ENCODE measurements at places on chromosomes 3 and 15.

GRCh38 chr15:27036210-27036609, 65.2 kb downstream of the GABRG3 start:
- no peak for DNase-seq

GRCh38 chr3:53300826-53301225, 45.0 kb upstream of the TKT start:
- DNase-seq, result no peak

DNA sequence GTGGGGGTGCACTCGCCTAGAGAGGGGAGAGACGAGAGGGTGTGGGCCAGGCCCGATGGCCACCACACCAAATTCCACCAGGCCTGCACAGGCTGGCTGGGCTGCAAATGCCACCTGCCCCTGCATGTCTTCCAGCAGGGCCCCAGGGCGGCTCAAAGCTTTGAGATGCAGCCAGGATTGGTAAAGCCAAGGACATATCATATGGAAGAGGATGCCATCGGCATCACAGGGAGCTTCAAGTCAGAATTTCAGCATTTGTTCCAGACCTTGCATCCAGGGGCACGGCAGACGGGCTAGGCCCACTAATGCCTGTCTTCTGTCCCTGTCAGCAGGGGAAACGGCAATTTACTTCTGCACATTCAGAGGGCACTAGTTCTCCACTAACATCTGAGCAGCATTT, 97.8 kb downstream of the NUP210 start:
- no peak for DNase-seq

DNA sequence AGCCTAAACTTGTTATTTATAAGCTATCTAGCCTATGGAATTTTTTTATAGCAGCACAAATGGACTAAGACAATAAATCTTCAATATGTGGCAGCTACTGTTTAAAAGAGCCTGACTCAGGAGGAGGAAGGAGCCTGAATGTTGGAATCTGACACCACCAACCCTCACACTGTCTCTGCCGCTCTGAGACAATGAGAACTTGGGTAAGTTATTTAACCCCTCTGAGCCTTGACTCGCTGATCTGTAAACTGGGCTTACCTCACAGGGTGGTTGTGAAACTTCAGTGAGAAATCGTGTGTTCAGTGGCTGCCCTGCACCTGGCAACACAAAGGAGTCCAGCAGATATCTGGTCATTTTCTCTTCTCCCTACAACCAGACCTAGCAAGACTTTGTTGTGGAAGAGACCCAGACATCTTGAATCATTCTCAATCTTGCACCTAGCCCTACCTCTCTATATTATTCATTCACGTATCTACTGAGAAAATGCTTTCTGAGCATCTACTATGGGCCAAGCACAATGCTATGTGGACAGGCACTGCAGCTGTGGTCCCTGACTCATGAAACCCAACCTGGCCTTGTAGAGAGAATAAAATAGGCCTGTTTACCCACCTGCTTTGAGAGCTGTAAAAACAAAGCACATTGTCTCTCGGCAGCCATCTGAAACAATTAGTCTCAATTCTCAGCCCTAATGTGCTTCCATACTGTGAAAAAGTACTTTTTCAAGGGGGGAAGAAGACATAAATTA, 81.9 kb upstream of the SLC25A36 start:
- no peak for DNase-seq

DNA sequence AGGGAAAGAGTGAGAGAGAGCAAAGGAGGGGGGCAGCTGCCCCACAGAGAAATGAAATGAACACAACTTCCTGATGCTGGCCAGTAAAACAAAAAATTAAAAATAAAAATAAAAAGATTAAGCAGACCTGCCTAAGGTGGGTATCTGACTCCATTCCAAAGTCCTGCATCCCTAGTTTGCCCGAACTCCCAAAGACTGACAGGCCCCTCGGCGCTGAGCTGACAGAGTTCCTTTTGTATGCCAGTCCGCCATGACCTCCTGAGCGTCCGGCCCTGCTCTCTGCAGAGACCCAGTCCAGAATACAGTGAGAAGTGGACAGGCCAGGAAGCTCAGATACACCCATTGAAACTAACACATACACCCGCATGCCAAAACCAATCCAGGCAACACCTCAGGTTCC, 54.9 kb downstream of the CHDH start:
- no peak for DNase-seq

- no peak for DNase-seq
Measured at GRCh38 chr3:72271216-72271615, 486.3 kb upstream of the PROK2 start.

GRCh38 chr3:73605412-73605811, 19.3 kb downstream of the PDZRN3 start:
- DNase-seq, result no peak

DNA sequence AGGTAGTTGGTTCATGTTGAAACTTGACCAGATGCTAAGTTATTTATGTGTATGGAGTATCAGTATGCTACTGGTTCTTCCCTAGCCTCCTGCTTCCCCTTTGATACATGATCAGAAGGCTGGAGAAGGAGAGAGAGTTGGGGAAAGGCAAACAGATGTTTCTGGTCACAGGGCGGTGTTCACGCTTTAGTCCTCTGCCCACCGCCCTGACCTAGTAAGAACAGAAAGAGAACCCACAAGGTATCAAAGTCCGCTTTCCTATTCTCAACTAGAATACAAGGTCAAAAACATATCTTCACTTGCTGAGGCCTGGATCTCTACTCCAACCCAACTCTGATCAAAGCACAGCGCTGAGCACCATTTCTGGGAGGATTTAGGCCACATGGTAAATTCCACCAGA, 55.5 kb downstream of the NCEH1 start:
- no peak for DNase-seq

- DNase-seq, result peak; percentile 28
Measured at GRCh38 chr3:178966299-178967176, 105.1 kb downstream of the ZMAT3 start.

GRCh38 chr15:70802629-70803028, 39.3 kb upstream of the UACA start:
- DNase-seq, result no peak

GRCh38 chr15:31839388-31839787, 190.9 kb upstream of the CHRNA7 start:
- no peak for DNase-seq

GRCh38 chr15:89875741-89876140, 18.1 kb downstream of the AP3S2 start:
- DNase-seq, result no peak

DNA sequence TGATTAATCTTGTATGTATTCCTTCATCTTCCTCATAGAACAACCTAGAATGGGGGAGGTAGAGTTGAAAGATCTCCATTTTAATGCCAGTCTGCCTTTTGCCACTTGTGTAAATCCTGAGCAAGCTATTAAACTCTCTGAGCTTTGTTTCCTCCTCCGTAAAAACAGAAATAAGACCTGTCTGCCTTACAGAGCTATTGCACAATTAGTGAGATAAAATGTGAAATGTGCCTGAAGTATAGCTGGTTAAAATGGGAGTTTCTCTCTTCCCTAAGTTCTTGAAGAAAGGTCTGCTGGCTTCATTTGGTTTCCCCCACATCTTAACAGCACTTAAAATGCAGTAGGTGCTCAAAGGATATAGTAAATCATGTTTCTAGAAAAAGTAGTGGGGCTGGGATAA, 19.0 kb downstream of the ALDH1A2 start:
- DNase-seq, result no peak

GRCh38 chr3:171354049-171354705, 106.0 kb downstream of the TNIK start:
- DNase-seq, result no peak

Data from left renal pelvis (tissue), 4 donors.